ENCODE measurements at places on chromosomes 2 and 18. TPM values are rescaled to one million over a fixed set of nuclear protein-coding genes. Genes with fewer than 3 reads are reported as not detected.
A peak's percentile ranks its signal among the peaks of the same experiment; 100 is the strongest.

The UBXN4 gene
- total RNA-seq, result 87.5 TPM

The DCC gene
- under 0.01 TPM for total RNA-seq

The ASPRV1 gene
- 4.6 TPM for total RNA-seq

The CD8B2 gene
- total RNA-seq, result not detected

The UGT1A8 gene
- not detected for total RNA-seq

The IL37 gene
- total RNA-seq, result not detected

The PLB1 gene
- total RNA-seq, result 7.5 TPM

DNA sequence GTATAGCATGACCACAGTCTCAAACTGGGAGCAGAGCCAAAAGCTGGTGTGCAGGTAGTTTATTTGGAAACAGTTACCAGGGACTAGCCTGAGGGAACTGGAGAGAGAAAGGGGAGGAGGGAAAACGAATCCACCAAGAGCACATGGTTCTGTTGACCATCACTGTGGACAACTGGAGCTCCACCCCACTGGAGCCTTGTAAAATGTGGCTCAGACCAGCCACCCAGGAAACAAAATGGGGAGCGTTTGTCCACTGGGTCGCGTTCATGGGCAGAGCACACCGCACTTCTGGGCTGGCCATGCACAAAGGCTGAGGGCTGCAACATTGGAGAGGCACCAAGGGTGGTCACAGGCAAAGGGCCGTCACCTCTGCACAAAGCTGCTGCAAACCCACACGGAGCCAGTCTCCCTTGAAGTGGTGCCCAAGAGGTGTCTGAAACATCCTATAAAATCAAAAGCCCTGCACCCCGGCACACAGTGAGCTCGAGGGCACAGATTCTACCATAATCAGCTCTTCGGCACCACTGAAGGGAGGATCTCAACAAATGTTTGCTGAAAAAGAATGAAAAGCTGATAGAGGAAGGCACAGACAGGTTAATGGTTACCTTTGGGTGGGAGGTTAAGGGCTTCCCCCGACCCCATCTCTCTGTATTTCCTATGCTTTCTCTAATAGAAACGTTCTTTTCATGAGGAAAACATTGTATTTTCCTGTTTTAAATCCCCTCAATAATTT is 192.9 kb downstream of the INHBB start:
- no peaks in the 10 kb centered on the region for H3K27me3 ChIP-seq
- DNase-seq, result no peak
- H3K4me3 ChIP-seq, result no peak overlapping the region
- H3K36me3 ChIP-seq, result no peaks in the 10 kb centered on the region
- no peaks in the 10 kb centered on the region for H3K4me1 ChIP-seq

GRCh38 chr2:30372826-30373225 is 74.2 kb upstream of the LCLAT1 start:
- no peaks in the 10 kb centered on the region for H3K27me3 ChIP-seq
- no peak overlapping the region for H3K27ac ChIP-seq
- no peaks in the 10 kb centered on the region for H3K36me3 ChIP-seq
- peaks cover 3% of the 10 kb centered on the region for H3K4me1 ChIP-seq
- H3K4me3 ChIP-seq, result no peak overlapping the region
- DNase-seq, result no peak

GRCh38 chr2:16315908-16316307 is 349.7 kb downstream of the CYRIA start:
- H3K4me3 ChIP-seq, result no peak overlapping the region
- H3K36me3 ChIP-seq, result no peaks in the 10 kb centered on the region
- H3K27ac ChIP-seq, result no peak overlapping the region
- H3K4me1 ChIP-seq, result peaks cover 2% of the 10 kb centered on the region
- H3K27me3 ChIP-seq, result no peaks in the 10 kb centered on the region

DNA sequence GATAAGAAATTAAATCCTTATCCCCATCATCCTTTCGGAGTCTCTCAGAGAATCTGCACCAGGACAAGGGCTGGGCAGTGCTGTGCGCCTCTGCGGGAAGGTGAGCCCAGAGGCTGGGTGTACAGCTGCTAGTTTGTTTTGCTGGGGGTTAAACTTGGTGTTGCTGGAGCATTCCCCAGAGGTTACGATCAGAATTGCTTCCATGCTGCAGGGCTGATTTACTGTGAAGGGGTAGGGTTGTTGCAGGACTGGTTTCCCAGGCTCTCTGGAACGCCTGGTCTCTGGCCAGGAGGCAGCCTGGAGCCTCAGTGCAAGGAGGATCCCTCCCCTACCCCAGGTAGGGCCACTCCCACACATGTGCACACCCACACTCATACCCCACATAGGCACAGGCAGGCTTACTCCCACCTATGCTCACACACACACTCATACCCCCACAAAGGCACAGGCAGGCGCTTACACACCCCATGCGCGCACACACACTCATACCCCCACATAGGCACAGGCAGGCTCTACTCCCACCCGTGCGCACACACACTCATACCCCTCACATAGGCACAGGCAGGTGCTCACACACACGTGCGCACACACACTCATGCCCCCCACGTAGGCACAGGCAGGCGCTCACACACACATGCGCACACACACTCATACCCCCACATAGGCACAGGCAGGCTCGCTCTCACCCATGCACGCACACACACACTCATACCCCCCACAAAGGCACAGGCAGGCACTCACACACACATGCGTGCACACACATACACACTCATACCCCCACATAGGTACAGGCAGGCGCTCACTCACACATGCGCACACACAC is 11.3 kb downstream of the CNNM4 start:
- no peak for DNase-seq
- no peaks in the 10 kb centered on the region for H3K36me3 ChIP-seq
- no peak overlapping the region for H3K27ac ChIP-seq
- peaks cover 1% of the 10 kb centered on the region for H3K4me1 ChIP-seq
- H3K27me3 ChIP-seq, result no peaks in the 10 kb centered on the region

- H3K27me3 ChIP-seq, result no peaks in the 10 kb centered on the region
- H3K4me1 ChIP-seq, result no peaks in the 10 kb centered on the region
- peak; percentile 26 for DNase-seq
Measured at GRCh38 chr18:61901323-61901986, 8.6 kb upstream of the RNF152 start.

- DNase-seq, result no peak
- no peak overlapping the region for H3K4me3 ChIP-seq
- H3K27me3 ChIP-seq, result no peaks in the 10 kb centered on the region
- no peaks in the 10 kb centered on the region for H3K36me3 ChIP-seq
Measured at GRCh38 chr2:124810132-124810531, 785.0 kb downstream of the CNTNAP5 start.

DNA sequence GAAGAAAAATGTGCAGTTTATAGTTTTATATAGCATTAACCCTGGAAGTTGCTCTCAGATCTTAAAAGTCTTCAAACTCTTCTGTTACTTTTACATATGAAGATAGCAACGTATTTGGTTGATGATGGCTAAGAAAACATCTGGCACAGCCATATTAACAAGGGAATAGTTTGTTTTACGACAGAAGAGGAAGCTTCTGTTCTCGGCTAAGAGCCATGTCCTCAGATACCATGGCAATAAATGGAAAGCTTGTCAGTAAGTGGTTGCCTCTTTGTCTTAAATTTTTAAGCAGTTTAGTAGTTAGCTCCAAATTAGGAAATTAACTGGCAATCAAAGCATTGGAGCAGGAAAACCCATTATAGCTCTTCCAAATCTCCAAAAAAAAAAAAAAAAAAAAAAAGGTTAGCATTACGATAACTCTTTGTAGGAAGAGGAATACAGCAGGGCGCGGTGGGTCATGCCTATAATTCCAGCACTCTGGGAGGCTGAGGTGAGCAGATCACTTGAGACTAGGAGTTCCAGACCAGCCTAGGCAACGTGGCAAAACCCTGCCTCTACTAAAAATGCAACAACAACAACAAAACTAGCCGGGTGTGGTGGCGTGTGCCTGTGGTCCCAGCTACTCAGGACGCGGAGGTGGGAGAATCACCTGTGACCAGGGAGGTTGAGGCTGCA is 4.5 kb upstream of the STON1 start:
- H3K36me3 ChIP-seq, result no peaks in the 10 kb centered on the region
- DNase-seq, result no peak
- no peak overlapping the region for H3K27ac ChIP-seq
- no peak overlapping the region for H3K4me3 ChIP-seq
- H3K27me3 ChIP-seq, result no peaks in the 10 kb centered on the region

DNA sequence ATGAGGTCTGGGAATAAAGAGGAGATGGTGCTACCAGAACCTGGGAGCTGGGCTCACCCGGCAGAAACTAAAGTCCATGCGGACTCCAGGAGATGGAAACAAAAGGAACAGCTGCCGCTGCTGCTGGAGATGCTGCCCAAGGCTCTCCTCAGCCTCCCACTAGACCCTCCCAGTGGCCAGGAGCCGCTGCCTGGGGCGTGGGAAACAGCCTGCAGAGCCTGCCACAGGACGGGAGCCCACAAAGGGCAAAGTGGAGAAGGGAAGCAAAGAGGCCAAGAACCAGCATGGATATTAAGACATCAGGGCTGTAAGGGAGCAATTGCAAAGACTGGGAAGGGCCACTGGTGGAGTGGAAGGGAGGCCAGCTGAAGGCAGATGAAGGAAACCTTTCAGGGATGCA is 179.6 kb downstream of the NCK2 start:
- H3K36me3 ChIP-seq, result no peaks in the 10 kb centered on the region
- DNase-seq, result no peak
- no peaks in the 10 kb centered on the region for H3K27me3 ChIP-seq
- H3K4me3 ChIP-seq, result no peak overlapping the region
- H3K4me1 ChIP-seq, result peaks cover 6% of the 10 kb centered on the region
- no peak overlapping the region for H3K27ac ChIP-seq

DNA sequence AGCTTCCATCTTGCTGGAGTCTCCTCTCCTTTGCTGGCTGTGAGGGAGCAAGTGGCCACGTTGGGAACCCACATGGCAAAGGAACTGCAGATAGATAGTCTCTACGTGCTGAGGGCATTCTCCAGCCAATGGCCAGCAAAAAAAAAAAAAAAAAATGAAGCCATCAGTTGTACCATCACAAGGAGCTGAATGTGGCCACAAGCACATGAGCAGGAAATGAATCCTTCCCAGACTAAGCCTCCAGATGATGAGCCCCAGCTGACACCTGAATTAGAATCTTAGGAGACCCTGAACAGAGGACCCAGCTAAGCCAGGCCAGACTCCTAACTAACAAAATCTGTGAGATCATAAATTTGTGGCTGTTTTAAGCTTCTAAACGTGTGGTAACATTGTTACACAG is 57.9 kb downstream of the SPIRE1 start:
- no peak for DNase-seq
- H3K27ac ChIP-seq, result no peak overlapping the region
- H3K27me3 ChIP-seq, result no peaks in the 10 kb centered on the region
- no peak overlapping the region for H3K4me3 ChIP-seq

- no peak for DNase-seq
- no peak overlapping the region for H3K27ac ChIP-seq
- no peaks in the 10 kb centered on the region for H3K4me1 ChIP-seq
- H3K36me3 ChIP-seq, result no peaks in the 10 kb centered on the region
Measured at GRCh38 chr18:79937103-79937860, 14.2 kb downstream of the SLC66A2 start.

GRCh38 chr2:85324639-85325465 is 2.9 kb downstream of the TGOLN2 start:
- no peaks in the 10 kb centered on the region for H3K36me3 ChIP-seq
- H3K27me3 ChIP-seq, result no peaks in the 10 kb centered on the region
- no peak overlapping the region for H3K4me3 ChIP-seq
- no peak for DNase-seq
- peaks cover 13% of the 10 kb centered on the region for H3K4me1 ChIP-seq

DNA sequence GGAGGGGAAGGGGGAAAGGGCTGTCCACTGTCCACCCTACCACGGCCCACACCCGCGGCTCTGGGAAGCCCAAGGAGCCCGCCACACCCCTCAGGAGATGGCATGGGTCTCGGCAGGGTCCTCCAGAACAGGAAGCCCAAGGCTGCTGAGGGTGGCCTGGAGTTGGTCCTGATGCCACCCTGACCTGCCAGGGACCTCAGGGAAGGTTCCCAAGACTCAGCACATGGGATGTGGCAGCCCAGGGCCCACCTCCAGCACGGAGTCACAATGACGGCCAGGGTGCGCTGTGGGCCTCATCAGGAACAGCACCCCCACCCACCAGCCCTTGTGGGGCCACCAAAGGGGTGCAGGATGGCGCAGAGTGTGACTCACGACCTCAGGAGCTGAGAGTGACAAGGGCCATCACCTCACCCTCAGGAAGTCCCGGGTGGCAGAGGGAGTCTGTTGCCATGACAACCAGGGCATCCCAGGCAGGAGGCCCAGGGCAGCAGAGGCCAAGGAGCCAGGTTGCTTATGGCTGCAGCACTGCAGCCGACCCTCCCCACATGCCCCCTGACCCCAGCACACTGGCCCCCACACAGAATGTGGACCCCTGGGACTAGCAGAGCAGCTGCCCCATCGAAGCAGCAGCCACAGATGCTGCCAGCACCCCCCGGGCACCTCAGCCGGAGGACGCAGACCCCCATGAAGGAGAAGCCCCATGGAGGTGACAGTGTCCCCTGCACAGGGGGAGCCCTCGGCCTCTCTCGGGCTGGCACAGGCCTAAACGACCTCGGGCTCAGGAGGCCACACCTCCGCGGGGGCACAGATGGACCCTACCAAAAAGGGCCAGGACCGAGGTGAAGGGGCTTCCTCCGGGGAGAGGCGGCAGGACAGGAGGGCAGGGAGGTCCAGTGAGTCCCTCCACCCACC is 34.3 kb downstream of the KIF1A start:
- H3K36me3 ChIP-seq, result no peaks in the 10 kb centered on the region

DNA sequence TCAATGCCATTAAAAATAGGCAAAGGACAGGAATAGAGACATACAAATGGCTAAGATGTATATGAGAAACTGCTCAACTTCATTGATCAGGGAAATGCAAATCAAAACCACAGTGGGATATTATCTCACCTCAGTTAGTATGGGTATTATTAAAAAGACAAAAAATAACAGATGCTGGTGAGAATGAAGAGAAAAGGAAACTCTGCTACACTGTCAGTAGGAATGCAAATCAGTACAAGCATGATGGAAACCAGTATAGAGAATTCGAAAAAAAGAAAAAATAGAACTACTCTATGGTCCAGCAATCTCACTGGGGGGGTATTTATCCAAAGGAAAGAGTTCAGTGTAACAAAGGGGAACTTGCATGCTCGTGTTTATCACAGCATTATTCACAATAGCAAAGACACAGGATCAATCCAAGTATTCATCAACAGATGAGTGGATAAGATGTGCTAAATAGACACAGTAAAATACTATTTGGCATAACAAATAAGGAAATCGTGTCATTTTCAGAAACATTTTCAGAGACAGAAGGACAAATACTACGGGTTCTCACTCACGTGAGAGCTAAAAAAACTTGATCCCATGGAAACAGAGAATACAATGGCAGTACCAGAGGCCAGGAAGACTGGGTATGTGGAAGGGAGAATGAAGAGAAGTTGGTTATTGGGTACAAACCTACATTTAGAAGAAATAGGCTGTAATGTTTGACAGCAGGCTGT is 60.6 kb downstream of the CCDC74A start:
- no peak overlapping the region for H3K4me3 ChIP-seq
- H3K27ac ChIP-seq, result no peak overlapping the region
- DNase-seq, result no peak
- no peaks in the 10 kb centered on the region for H3K4me1 ChIP-seq
- H3K36me3 ChIP-seq, result no peaks in the 10 kb centered on the region
- H3K27me3 ChIP-seq, result no peaks in the 10 kb centered on the region

Data from ovary (tissue), 10 donors.